H1 (cell line): ENCODE measurements at places on chromosomes 7 and 10.

GRCh38 chr7:145263886-145264285 is 428.0 kb upstream of the TPK1 start:
- no peak for DNase-seq

DNA sequence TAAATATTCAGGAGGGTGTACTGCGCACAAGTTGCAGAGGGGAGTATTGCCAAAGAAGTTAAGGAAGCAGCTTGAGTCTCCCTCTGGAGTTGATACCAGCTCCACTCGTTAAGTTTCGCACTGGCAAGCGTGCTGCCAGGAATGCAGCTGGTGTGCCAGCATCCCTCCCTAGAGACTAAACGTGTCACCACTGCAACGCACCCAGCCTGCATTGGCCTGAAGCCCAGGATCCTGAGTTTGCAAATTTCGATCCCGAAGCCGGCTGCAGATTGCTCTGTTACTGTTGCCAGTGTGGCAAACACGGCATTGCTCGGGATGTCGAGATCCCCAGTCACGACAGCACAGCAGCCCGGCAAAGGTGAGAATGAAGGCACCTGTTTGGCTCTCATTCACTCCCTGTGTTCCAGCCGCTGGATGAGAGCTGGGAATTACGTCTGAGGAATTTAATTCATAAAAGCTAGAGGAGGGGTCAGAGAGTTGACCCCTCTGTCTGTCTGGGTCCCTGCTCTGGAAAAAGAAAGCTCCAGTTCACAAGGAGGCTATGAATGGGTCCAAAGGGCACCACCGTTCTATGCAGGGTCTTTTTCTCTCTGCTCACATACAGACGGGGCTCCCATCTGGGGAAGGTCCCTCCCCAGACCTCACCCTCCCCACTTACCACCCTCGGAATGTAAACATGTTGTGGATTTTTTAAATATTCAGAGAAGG is 61.0 kb downstream of the NRP1 start:
- no peak for DNase-seq

GRCh38 chr10:28668363-28669226 is 8.7 kb upstream of the BAMBI start:
- DNase-seq, result no peak

DNA sequence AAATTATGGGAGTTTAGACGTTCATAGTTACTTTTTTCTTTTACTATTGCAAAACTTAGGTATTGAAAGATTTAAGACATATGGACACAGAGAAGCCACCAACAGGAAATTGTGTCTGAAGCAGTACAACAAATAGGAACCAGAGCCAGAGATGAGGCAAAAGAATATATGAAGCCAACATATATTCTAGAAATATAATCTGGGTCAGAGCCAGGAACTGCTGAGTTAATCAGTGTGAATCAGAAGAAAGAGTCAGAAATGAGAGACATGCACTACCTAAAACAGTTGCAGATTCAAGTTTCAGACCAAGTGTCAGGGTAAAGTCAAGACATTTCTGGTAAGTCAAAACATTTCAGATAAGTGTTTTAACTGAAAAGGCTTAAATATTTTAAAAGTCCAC is 67.7 kb downstream of the DGKB start:
- no peak for DNase-seq
